Thyroid gland (tissue), 4 donors: ENCODE measurements at places on chromosomes 12 and 14.

DNA sequence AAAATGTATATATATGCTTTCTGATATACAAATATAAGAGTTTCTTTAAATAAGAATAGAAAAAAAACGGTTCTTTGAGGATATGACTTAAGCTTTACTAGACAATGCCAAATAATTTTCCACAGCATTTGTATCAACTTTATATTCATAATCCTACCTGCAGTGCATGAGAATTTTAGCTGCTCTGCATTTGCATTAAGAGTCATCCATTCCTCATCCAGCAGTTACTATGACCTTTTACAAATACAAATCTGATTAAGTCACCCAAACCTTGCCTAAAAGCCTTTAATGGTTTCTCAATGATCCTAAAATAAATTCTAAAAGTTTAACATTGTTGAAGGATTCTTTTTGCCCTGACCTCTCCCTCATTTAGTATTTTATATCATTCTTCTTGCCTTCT, 116.5 kb downstream of the MGAT4C start:
- no peaks in the 10 kb centered on the region for H3K4me1 ChIP-seq
- DNase-seq = no peak
- no peak overlapping the region for H3K4me3 ChIP-seq
- H3K27me3 ChIP-seq = no peaks in the 10 kb centered on the region
- H3K27ac ChIP-seq = no peak overlapping the region
- no peaks in the 10 kb centered on the region for H3K36me3 ChIP-seq

GRCh38 chr14:84857571-84857970, 672.4 kb upstream of the FLRT2 start:
- H3K27ac ChIP-seq = no peak overlapping the region
- no peaks in the 10 kb centered on the region for H3K4me1 ChIP-seq
- no peaks in the 10 kb centered on the region for H3K27me3 ChIP-seq
- no peak overlapping the region for H3K4me3 ChIP-seq
- H3K36me3 ChIP-seq = no peaks in the 10 kb centered on the region

DNA sequence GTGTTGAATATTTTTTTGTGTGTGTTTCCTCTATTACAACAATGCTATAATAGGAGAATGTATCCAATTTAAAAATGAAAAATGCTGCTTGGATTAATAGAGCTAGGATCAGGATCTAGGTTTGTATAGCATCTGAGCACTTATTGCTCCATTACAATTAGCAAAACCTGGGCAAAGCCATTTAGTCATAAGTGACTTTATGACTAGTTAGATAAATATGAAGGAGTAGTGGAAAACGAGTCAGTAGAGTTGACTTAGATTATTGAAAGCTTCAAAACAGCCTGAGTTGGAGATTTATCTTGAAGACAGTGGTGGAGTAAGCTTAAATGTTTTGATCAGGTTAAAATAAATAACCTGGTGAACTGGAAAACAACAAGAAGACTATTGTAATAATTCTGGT, 2.8 kb downstream of the MED21 start:
- peaks cover 13% of the 10 kb centered on the region for H3K36me3 ChIP-seq
- no peak overlapping the region for H3K4me3 ChIP-seq
- peaks cover 19% of the 10 kb centered on the region for H3K4me1 ChIP-seq
- H3K27ac ChIP-seq = no peak overlapping the region

DNA sequence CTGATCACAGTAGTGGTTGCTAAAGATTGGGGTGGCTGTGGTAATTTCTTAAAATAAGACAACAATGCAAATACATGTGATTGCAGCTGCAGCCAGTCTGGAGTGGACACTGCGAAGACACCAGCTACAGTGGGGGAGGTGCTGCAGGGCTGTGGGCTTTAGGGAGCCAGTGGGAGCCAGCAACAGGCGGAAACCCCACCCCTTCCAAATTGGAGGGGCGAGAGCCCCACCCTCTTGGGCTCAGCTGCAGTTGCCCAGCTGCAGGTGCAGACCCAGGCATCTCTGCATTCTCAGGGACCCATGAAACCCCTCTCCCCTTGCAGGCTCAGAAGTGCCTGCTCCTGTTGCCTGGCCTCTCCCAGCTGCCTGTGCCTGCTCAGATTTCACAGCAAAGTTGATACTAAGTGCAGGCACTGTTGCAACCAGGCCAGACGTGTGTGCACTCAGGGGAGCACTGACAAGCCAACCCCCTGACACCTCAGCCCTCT, 104.8 kb downstream of the MYF5 start:
- H3K4me1 ChIP-seq = no peaks in the 10 kb centered on the region
- H3K4me3 ChIP-seq = no peak overlapping the region
- H3K27me3 ChIP-seq = no peaks in the 10 kb centered on the region
- H3K36me3 ChIP-seq = no peaks in the 10 kb centered on the region
- no peak for DNase-seq
- H3K27ac ChIP-seq = no peak overlapping the region

DNA sequence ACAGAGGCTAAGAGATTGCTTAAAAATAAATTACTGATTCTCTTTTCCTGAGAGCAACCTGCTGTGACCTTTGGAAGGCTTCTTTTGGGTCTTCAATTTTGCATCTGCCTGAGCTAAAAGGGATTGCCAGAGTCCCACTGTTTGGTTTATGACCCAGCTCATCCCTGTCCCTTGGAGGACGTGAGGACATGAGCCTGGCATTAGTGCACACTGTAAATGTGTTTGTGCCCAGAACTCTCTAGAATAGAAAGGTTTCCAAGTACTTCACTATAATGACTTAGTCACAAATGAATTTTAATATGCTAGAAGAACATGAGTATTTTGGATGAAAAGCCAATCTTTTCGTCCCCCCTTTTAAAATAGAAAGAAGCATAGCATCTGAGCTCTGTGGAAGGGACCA, 47.1 kb upstream of the CDKN3 start:
- DNase-seq = no peak
- no peak overlapping the region for H3K4me3 ChIP-seq
- H3K27me3 ChIP-seq = no peaks in the 10 kb centered on the region
- no peaks in the 10 kb centered on the region for H3K36me3 ChIP-seq
- H3K27ac ChIP-seq = peak overlapping the region; percentile 46
- H3K4me1 ChIP-seq = no peaks in the 10 kb centered on the region
